MG63 (cell line): ENCODE measurements at places on chromosomes 3 and 15. TPM values are rescaled to one million over a fixed set of nuclear protein-coding genes. Genes with fewer than 3 reads are reported as not detected.

The ANP32A gene
- total RNA-seq = 44.3 and 47.5 TPM in 2 replicates

The EPM2AIP1 gene
- 2.8 and 5.1 TPM in 2 replicates for total RNA-seq

The CPLX3 gene
- total RNA-seq = not detected in 2 replicates

The PAQR5 gene
- 8.6 and 8.9 TPM in 2 replicates for total RNA-seq

The TMEM40 gene
- total RNA-seq = not detected in 2 replicates

The MAP1A gene
- 0.74 and 2.3 TPM in 2 replicates for total RNA-seq

The PLS1 gene
- 1.3 and 2.1 TPM in 2 replicates for total RNA-seq

The TRPM1 gene
- not detected in 2 replicates for total RNA-seq

The BAHD1 gene
- 5.9 and 8.2 TPM in 2 replicates for total RNA-seq

The KLHL40 gene
- not detected in 2 replicates for total RNA-seq

The MEX3B gene
- total RNA-seq = 4.0 and 6.2 TPM in 2 replicates

The CLDN16 gene
- not detected in 2 replicates for total RNA-seq

The KCNAB1 gene
- total RNA-seq = not detected in 2 replicates

The CAND2 gene
- 0.23 TPM in 1 of 2 replicates, not detected in the other for total RNA-seq

The CFAP91 gene
- 0.47 and 1.1 TPM in 2 replicates for total RNA-seq
